Heart right ventricle (tissue), 16 donors: ENCODE measurements at places on chromosomes 4 and X. TPM values are rescaled to one million over a fixed set of nuclear protein-coding genes. Genes with fewer than 3 reads are reported as not detected.

DNA sequence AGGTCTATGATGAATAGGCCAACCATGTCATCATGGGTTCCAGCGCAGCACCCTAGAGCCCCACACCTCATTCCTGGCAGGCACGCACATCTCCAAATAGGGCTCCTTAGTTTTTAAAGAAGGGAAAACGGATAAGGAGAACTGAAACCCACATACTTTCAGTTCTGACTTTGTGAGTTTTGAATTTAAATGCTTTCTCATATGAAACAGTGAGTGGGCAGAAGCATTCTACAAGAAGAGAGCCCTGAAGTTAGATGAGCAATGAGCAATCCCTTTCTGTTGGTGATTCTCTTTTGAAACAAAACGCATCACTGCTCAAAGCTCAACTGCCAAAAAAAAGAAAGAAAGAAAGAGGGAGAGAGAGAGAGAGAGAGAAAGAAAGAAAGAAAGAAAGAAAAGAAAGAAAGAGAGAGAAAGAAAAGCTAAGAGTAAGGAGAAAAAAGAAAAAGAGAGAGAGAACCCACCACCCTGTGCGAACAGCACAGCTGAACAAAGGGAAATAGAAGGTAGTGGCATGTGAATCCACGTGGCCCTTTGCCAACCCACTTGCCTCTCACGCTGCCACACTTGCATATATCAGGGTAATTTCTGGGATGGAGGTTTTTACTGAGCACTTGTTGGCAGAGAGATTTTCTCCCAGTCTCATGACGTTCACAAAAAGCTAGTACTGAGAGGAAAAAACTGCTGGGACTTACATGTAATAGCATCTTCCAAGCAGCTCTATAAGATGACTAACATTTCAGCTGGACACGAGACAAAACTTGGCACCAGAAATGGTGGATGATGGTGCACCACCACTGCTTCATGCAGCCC lies 31.0 kb downstream of the TMSB4X start:
- H3K36me3 ChIP-seq: no peaks in the 10 kb centered on the region
- DNase-seq: no peak
- H3K27me3 ChIP-seq: no peaks in the 10 kb centered on the region
- H3K4me1 ChIP-seq: peaks cover 53% of the 10 kb centered on the region

DNA sequence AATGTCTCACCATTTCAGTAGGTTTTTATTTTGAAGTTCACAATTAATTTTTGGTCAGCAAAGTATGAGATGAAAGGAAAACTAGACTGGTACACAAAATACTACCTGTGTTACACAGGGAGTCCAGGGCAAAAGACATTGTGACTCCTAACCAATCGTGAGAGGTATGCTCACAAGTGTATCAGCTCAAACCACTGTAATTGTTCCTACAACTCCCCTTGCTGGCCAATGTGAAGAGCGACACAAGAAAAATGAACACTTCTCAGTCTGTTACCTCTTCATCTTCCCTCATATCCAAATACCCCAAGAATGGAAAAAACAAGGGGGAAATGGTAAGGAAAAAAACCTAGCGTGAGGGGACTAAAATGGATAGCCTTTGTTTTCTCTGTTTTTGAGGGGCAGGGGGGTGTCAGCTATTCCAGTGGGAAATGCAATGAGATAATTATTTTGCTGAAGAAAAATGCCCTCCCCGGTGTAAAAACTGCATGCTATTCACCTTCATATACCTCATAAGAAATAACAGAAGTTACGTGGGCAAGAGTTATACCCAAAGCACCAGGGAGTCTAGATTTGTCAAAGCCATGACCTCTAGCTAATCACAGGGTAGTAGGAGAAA lies 30.6 kb upstream of the NSUN7 start:
- peaks cover 28% of the 10 kb centered on the region for H3K27me3 ChIP-seq
- H3K4me1 ChIP-seq: no peaks in the 10 kb centered on the region
- H3K27ac ChIP-seq: no peak overlapping the region

GRCh38 chrX:20143561-20143960 lies 1.9 kb upstream of the EIF1AX start:
- peaks cover 7% of the 10 kb centered on the region for H3K4me1 ChIP-seq
- no peak for DNase-seq
- no peaks in the 10 kb centered on the region for H3K36me3 ChIP-seq
- no peaks in the 10 kb centered on the region for H3K27me3 ChIP-seq

DNA sequence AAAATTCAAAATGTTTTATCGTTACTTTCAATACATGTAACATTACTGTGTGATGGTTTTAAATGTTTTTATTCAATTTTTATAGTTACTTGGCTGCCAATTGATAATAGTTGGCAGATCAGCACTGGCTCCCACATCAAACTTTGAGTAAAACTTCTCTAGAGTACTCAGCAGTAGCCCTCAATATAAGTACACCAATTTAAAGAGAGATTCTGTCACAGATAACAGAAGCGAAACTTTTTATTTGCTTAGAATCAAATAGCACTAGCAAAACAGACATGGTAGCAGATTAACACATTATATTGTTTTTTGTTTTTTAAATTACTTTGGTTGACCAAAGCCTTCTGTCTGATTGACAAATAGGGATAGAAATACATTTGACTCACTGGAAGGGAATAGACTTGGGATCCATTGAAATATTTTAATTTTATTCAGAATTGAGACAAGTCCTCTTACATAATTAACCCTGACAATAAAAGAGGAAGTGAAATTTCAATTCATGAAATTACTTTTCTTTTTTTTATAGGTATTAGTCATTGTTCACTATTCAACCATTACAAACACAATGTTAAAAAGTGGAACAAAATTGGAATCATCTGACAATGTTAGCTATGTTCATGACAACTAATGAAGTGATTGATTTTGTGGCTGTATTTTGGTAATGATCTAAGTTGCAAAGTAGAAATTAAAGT lies 554.9 kb downstream of the KLHL4 start:
- no peak for DNase-seq
- H3K27me3 ChIP-seq: no peaks in the 10 kb centered on the region
- no peak overlapping the region for H3K27ac ChIP-seq

- H3K4me1 ChIP-seq: peaks cover 7% of the 10 kb centered on the region
- H3K36me3 ChIP-seq: peaks cover 67% of the 10 kb centered on the region
Measured at GRCh38 chr4:40897557-40898203, 147.9 kb downstream of the NSUN7 start.

- H3K4me3 ChIP-seq: no peak overlapping the region
- H3K4me1 ChIP-seq: no peaks in the 10 kb centered on the region
- H3K36me3 ChIP-seq: no peaks in the 10 kb centered on the region
- no peak for DNase-seq
Measured at GRCh38 chr4:3725936-3726870, 40.0 kb upstream of the ADRA2C start.

- no peak overlapping the region for H3K27ac ChIP-seq
- DNase-seq: no peak
- peaks cover 67% of the 10 kb centered on the region for H3K36me3 ChIP-seq
Measured at GRCh38 chrX:53193093-53193492, 31.9 kb downstream of the KDM5C start.

GRCh38 chrX:126658447-126658846 lies 105.8 kb upstream of the DCAF12L1 start:
- H3K4me3 ChIP-seq: no peak overlapping the region
- DNase-seq: no peak

DNA sequence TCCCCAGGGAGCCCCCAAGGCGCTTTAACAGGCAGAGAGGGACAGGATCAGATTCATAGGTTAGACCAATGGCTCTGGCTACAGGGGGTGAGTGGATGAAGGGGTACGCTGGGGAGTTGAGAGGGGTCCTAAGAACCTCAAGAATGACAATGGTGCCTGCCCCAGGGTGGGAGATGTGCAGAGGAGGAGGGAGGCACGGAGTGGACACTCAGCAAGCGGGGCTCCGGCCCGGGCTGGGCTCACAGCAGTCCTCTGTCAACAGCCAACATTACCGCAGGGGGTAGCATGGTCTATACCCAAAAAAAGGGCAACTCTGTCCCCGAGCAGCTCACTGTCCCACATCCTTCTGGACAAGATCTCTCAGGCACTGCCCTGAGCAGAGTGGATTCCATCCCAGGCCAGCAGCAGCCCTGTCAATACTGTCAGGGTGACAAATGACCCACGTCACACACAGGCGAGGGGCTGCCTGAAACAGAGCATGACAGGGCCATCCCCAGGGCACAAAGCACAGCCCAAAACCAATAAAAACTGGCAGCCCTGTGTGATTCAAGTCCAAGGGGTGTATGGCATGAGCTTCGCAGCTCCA lies 47.7 kb upstream of the PPP2R2C start:
- H3K27me3 ChIP-seq: no peaks in the 10 kb centered on the region
- no peaks in the 10 kb centered on the region for H3K4me1 ChIP-seq
- no peaks in the 10 kb centered on the region for H3K36me3 ChIP-seq
- no peak overlapping the region for H3K27ac ChIP-seq

DNA sequence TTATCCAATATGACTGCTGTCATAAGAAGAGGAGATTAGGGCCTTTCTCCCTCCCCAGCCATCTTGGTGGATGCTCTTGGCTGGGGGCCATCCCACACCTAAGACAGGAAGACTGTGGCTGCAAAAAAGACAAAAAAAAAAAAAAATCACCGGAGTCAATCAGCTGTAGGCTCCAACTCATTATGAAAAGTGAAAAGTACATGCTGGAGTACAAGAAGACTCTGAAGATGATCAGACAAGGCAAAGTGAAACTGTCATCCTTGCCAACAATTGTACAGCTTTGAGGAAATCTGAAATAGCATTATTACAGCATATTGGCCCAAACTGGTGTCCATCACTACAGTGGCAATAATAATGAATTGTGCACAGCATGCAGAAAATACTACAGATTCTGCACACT lies 5.2 kb downstream of the EGFL6 start:
- no peaks in the 10 kb centered on the region for H3K4me1 ChIP-seq
- no peak overlapping the region for H3K4me3 ChIP-seq
- H3K27ac ChIP-seq: no peak overlapping the region
- no peaks in the 10 kb centered on the region for H3K36me3 ChIP-seq
- DNase-seq: no peak

- no peak overlapping the region for H3K4me3 ChIP-seq
- no peak for DNase-seq
- peaks cover 69% of the 10 kb centered on the region for H3K36me3 ChIP-seq
- peaks cover 55% of the 10 kb centered on the region for H3K4me1 ChIP-seq
Measured at GRCh38 chr4:128861856-128862518, 52.5 kb downstream of the JADE1 start.

DNA sequence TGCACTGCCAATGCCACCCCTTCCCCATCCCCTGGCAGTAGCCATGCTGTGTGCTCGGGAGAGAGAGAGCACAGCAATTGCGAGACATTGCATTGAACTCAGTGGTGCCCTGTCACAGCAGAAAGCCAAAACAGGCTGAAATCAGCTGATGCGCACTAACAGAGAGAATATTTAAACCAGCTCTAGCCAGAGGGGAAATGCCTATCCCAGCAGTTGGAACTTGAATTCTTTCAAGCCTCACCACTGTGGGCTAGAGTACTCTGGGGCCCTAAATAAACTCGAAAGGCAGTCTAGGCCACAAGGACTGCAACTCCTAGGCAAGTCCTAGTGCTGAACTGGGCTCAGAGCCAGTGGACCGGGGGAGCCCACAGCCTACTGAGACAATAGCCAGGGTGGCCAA lies 17.7 kb upstream of the RP2 start:
- H3K27ac ChIP-seq: no peak overlapping the region
- no peak for DNase-seq
- no peaks in the 10 kb centered on the region for H3K27me3 ChIP-seq
- H3K4me1 ChIP-seq: no peaks in the 10 kb centered on the region
- H3K36me3 ChIP-seq: no peaks in the 10 kb centered on the region

DNA sequence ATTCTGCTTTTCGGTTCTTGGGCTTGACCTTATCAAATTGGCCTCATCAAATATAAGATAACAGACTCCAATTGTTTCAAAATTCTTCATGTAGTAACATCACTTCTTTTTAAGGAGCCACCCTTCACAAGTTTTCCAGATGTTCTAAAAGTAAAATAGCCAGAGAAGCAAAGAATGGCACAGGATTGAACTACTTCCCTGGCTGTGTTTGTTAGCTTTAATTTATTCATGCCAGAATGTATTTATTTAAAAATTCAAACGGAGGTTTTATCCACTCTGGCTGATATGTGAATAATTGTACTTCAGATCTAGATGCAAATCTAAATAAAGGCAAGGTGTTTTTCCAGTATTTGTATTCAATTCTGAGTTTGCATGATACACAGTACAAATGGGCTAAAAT lies 581.3 kb upstream of the TENM3 start:
- H3K36me3 ChIP-seq: no peaks in the 10 kb centered on the region
- H3K27me3 ChIP-seq: no peaks in the 10 kb centered on the region
- H3K4me1 ChIP-seq: no peaks in the 10 kb centered on the region

DNA sequence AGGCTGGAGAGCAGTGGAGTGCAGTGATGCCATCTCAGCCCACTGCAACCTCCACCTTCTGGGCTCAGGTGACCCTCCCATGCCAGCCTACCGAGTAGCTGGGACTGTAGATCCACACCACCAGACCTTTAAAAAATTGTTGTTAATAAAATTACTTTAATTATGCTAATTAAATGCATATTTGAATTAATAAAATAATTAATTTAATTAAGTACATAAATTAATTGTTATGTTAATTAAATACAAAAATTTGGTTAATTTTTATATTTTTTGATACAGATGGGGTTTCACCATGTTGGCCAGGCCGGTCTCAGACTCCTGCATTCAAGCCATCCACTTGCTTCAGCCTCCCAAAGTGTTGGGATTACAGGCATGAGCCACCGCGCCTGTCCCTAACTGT lies 12.6 kb upstream of the RAPGEF2 start:
- no peaks in the 10 kb centered on the region for H3K27me3 ChIP-seq
- no peak for DNase-seq
- no peaks in the 10 kb centered on the region for H3K4me1 ChIP-seq
- no peak overlapping the region for H3K27ac ChIP-seq
- no peak overlapping the region for H3K4me3 ChIP-seq
- no peaks in the 10 kb centered on the region for H3K36me3 ChIP-seq

- no peak overlapping the region for H3K27ac ChIP-seq
- H3K36me3 ChIP-seq: no peaks in the 10 kb centered on the region
- no peak for DNase-seq
- H3K4me3 ChIP-seq: no peak overlapping the region
Measured at GRCh38 chrX:111731351-111731750, 50.4 kb downstream of the ALG13 start.

GRCh38 chrX:79133904-79134303 lies 10.6 kb upstream of the GPR174 start:
- no peak for DNase-seq
- H3K27me3 ChIP-seq: peaks cover 12% of the 10 kb centered on the region
- H3K36me3 ChIP-seq: no peaks in the 10 kb centered on the region
- no peak overlapping the region for H3K4me3 ChIP-seq
- H3K27ac ChIP-seq: no peak overlapping the region
- no peaks in the 10 kb centered on the region for H3K4me1 ChIP-seq

- H3K4me3 ChIP-seq: no peak overlapping the region
- no peaks in the 10 kb centered on the region for H3K36me3 ChIP-seq
- H3K27me3 ChIP-seq: no peaks in the 10 kb centered on the region
- H3K4me1 ChIP-seq: no peaks in the 10 kb centered on the region
Measured at GRCh38 chrX:96433409-96434077, 251.1 kb upstream of the DIAPH2 start.

The ETDB gene
- total RNA-seq: not detected

The RAB39B gene
- total RNA-seq: not detected

The SLITRK2 gene
- total RNA-seq: 0.11 TPM

The SASH3 gene
- total RNA-seq: 0.57 TPM
